ENCODE measurements at places on chromosomes 7 and 10. TPM values are rescaled to one million over a fixed set of nuclear protein-coding genes. Genes with fewer than 3 reads are reported as not detected.

- no peaks in the 10 kb centered on the region for H3K36me3 ChIP-seq
- no peak overlapping the region for H3K4me3 ChIP-seq
- no peaks in the 10 kb centered on the region for H3K27me3 ChIP-seq
- no peak for DNase-seq
These were observed 200.9 kb downstream of the FAM107B start for GRCh38 chr10:14573666-14574261.

DNA sequence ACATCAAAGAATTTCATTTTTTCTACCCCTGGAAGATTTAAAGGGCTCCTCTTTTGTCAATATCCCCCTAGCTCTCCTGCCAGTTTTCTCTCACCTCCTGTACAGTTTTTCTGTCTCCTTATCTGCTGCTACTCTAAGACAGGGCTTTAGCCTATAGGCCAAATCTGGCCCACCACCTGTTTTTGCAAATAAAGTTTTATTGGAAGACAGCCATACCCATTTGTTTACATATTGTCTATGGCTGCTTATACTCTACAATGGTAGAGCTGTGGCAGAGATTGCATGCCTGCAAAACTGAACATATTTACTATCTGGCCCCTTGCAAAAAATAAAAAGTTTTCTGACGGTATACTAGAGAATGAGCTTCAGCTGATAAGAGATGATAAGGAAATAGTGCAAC is 37.4 kb upstream of the GARS1 start:
- no peak for DNase-seq
- no peak overlapping the region for H3K27ac ChIP-seq
- H3K27me3 ChIP-seq, result no peaks in the 10 kb centered on the region
- H3K4me3 ChIP-seq, result no peak overlapping the region
- H3K4me1 ChIP-seq, result no peaks in the 10 kb centered on the region
- no peaks in the 10 kb centered on the region for H3K36me3 ChIP-seq

DNA sequence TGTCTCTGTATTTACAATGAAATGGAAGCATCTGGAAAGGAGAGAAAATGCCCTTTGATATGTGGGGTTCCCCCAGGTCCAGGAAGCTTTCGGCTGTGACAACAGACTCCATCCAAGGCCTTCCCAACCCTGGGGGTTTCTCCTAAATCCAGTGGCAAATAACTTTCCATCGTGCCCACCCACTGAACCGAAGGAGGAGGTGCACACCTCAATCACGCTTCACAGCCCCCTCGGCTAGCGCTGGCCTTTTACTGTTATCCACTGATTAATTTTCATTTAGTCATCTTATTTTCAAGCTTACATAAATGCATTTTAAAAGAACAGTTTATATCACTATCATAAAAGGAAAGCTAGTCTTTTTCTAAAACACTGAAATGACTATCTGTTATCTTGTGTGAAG is 286.8 kb upstream of the ZMIZ1 start:
- peaks cover 28% of the 10 kb centered on the region for H3K4me1 ChIP-seq
- no peaks in the 10 kb centered on the region for H3K27me3 ChIP-seq
- no peak overlapping the region for H3K4me3 ChIP-seq
- H3K36me3 ChIP-seq, result no peaks in the 10 kb centered on the region
- H3K27ac ChIP-seq, result no peak overlapping the region
- no peak for DNase-seq

CALHM1 gene
- not detected for total RNA-seq

GRCh38 chr7:31006857-31007256 is 43.1 kb downstream of the GHRHR start:
- no peaks in the 10 kb centered on the region for H3K4me1 ChIP-seq
- peak overlapping the region; percentile 14 for H3K4me3 ChIP-seq
- H3K27me3 ChIP-seq, result no peaks in the 10 kb centered on the region
- peak; percentile 79 for DNase-seq

DNA sequence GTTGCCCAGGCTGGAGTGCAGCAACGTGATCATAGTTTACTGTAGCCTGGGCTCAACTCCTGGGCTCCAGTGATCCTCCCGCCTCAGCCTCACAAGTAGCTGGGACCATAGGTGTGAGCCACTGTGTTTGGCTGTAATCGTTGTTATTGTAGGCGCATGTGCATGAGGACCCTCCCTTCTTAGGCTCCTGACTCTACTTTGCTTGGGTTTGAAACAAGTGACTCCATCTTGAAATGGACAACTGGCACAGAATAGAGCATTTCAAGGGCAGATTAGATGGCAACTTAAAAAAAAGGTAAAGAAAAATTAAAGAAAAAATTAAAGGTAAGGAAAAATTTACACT is 15.4 kb upstream of the GIMAP8 start:
- no peak for DNase-seq
- H3K27me3 ChIP-seq, result no peaks in the 10 kb centered on the region
- H3K36me3 ChIP-seq, result no peaks in the 10 kb centered on the region

- DNase-seq, result no peak
- H3K27me3 ChIP-seq, result no peaks in the 10 kb centered on the region
- no peaks in the 10 kb centered on the region for H3K4me1 ChIP-seq
- H3K4me3 ChIP-seq, result no peak overlapping the region
These were observed 67.6 kb downstream of the PRTFDC1 start for GRCh38 chr10:24884793-24885192.

- no peaks in the 10 kb centered on the region for H3K27me3 ChIP-seq
- H3K36me3 ChIP-seq, result no peaks in the 10 kb centered on the region
These were observed 52.0 kb upstream of the GRB10 start for GRCh38 chr7:50834679-50835078.

DNA sequence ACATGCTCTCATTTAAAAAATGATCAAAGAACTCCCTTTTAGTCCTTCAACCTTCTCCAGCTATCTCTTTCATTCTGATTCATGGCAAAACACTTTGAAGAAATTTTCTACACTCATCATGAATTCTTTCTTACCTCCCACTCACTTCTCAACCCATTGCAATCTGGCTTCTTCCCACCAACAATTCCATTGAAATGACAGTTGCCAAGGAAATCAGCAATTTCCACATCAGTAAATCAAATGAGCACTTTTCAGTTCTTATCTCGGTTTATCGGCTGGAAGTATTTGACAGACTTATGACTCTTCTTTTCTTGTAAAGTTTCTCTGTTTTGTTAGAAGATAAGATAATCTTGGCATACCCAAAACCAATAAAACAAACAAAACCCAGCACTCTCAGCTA is 99.1 kb upstream of the CACNA2D1 start:
- no peak overlapping the region for H3K27ac ChIP-seq
- H3K4me3 ChIP-seq, result no peak overlapping the region
- H3K27me3 ChIP-seq, result no peaks in the 10 kb centered on the region
- no peaks in the 10 kb centered on the region for H3K4me1 ChIP-seq
- H3K36me3 ChIP-seq, result no peaks in the 10 kb centered on the region

SEMA3C gene
- total RNA-seq, result 213 TPM

- H3K27ac ChIP-seq, result no peak overlapping the region
- no peak for DNase-seq
- H3K27me3 ChIP-seq, result no peaks in the 10 kb centered on the region
- H3K36me3 ChIP-seq, result no peaks in the 10 kb centered on the region
- no peak overlapping the region for H3K4me3 ChIP-seq
These were observed 247.8 kb downstream of the DOCK4 start for GRCh38 chr7:111958431-111958830.
